ENCODE measurements at places on chromosomes 13 and 19. TPM values are rescaled to one million over a fixed set of nuclear protein-coding genes. Genes with fewer than 3 reads are reported as not detected.

The BORCS8 gene
- total RNA-seq, result 10.7 TPM

The OR10H1 gene
- total RNA-seq, result not detected

The MYO16 gene
- total RNA-seq, result 0.09 TPM

The ZNF606 gene
- 2.9 TPM for total RNA-seq

The POSTN gene
- 0.06 TPM for total RNA-seq

Measured in A549 treated with dexamethasone at 1 μM for 4 hours (cell line).